ENCODE measurements at places on chromosomes 13 and 19. TPM values are rescaled to one million over a fixed set of nuclear protein-coding genes. Genes with fewer than 3 reads are reported as not detected.

The SBK3 gene
- total RNA-seq, result 3.6 TPM

The C1QTNF9B gene
- not detected for total RNA-seq

The KLK4 gene
- total RNA-seq, result not detected

The ZNF414 gene
- total RNA-seq, result 22.9 TPM

The SETDB2 gene
- total RNA-seq, result 8.9 TPM

The CGB1 gene
- not detected for total RNA-seq

The CNN1 gene
- 1.5 TPM for total RNA-seq

The PRODH2 gene
- total RNA-seq, result not detected

The DLEU7 gene
- total RNA-seq, result not detected

The RXFP2 gene
- total RNA-seq, result not detected

The RPS5 gene
- 1,047 TPM for total RNA-seq

The ISOC2 gene
- total RNA-seq, result 20.2 TPM

The NANOS3 gene
- total RNA-seq, result 0.69 TPM

The NPAS1 gene
- total RNA-seq, result 1.0 TPM

The KLHL1 gene
- not detected for total RNA-seq

The KIR3DL1 gene
- not detected for total RNA-seq

The RGL3 gene
- total RNA-seq, result 0.69 TPM

The PRSS57 gene
- not detected for total RNA-seq

The TUBB4A gene
- total RNA-seq, result 0.21 TPM

The LACC1 gene
- total RNA-seq, result 4.8 TPM

The ZNF90 gene
- 16.7 TPM for total RNA-seq

The PSG11 gene
- not detected for total RNA-seq

The USE1 gene
- total RNA-seq, result 13.0 TPM

The NPHS1 gene
- not detected for total RNA-seq

The INSL3 gene
- total RNA-seq, result 0.36 TPM

The ZNF600 gene
- total RNA-seq, result 6.6 TPM

The SLC25A41 gene
- 0.23 TPM for total RNA-seq

The ADGRE1 gene
- not detected for total RNA-seq

The CBY2 gene
- not detected for total RNA-seq

The CLDND2 gene
- not detected for total RNA-seq

The CYP4F2 gene
- total RNA-seq, result not detected

The WDR88 gene
- not detected for total RNA-seq

The DNAAF3 gene
- 2.2 TPM for total RNA-seq

The COL5A3 gene
- total RNA-seq, result 0.05 TPM

The LRRC25 gene
- total RNA-seq, result not detected

The IL17D gene
- total RNA-seq, result 2.1 TPM

The TINCR gene
- 0.33 TPM for total RNA-seq

The RNF225 gene
- total RNA-seq, result not detected

All from endothelial cell (in vitro differentiated cells).